HT-29 (cell line): ENCODE measurements at places on chromosomes 1 and 21. TPM values are rescaled to one million over a fixed set of nuclear protein-coding genes. Genes with fewer than 3 reads are reported as not detected.

The SRGAP2 gene
- total RNA-seq: 37.9 and 40.3 TPM in 2 replicates

The GPR25 gene
- total RNA-seq: not detected in 2 replicates

The CYP4A11 gene
- total RNA-seq: not detected in 2 replicates

The PARS2 gene
- total RNA-seq: 6.4 and 7.2 TPM in 2 replicates

The ANGPTL3 gene
- total RNA-seq: not detected in 2 replicates

The MANEAL gene
- 35.2 and 39.6 TPM in 2 replicates for total RNA-seq

The OR2T35 gene
- not detected in 2 replicates for total RNA-seq

The SETD4 gene
- total RNA-seq: 4.4 and 7.3 TPM in 2 replicates

DNA sequence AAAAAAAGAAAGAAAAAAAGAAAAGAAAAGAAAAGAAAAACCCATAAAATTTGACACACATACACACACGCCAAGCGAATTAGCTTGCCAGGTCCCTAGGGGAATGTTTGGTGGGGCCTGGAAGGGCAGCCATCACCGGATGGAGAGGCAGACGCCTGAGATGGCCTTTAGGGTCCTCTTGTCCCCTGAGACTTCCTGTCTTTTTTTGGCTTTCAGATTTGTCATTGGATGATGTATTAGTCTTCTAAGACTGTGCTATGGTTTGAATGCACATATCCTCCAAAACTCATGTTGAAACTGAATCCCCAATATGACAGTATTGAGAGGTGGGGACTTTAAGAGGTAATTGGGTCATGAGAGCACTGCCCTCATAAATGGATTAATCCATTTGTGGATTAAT lies 211.8 kb downstream of the TOMM20 start:
- DNase-seq: no peak

- DNase-seq: no peak
Measured at GRCh38 chr1:221025501-221025900, 146.3 kb downstream of the HLX start.

DNA sequence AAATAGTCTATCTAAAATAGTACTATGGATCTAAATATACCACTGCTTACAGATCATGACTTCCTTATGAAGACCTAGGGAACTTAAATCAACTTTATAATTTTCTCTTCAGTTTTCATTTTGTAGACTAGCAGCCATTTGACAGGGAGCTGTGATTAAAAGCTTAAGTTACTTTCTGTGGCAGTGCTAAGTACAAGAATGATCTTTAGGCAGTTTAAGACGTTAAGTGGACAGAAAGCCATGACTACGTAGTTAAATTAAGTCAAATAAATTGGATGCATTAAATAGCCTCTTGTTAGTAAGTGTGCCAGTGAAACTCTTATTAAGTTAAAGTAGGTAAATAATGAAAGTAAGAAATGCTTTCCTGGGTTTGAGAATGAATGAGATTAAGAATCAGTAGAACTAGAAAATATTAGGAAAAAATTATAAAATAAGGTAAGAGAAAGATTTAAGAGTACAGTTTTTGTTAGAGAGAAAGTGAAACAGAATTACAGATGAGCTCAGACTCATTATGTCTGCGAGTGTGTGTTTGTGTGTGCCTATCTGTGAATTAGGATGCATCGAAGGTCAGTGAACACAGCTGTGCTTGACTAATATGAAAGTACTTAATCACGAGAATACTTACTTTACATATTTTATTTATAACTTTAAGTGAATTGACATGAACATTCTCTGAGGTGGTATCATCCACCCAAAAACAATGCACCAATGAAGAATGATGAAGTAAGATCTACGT lies 336.9 kb downstream of the KCNT2 start:
- no peak for DNase-seq

DNA sequence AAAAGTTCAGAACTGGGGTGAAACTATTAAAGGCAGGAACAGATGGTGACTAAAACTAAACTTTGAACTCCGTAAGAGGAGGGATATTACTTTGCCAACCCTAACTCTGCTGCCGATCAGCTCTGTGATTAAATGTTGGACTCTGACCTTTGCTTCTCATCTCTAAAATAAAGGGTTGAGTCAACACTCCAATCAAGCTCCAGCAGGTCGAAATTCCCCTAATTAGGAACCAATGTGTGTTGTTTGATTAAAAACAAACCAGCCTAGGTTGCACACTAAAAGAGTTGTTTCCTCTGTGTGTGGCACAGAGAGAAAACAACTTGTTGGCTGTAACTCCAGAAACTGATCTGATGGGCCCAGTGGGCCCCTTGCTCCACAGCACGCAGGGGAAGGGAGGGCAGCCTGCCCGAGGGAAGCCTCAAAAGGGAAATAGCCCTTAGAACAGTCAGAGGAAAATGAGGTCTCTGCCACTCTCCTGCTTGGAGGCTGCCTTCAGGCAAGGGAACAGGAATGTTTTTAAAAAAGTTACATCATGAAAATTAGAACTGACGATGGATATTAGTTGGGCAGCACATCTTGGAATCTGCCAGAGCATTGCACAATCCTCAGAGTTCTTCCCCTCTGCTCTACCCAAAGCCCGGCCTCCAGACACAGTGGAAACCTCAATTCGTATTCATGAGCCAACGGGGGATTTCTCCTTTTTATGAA lies 69.3 kb downstream of the KCTD3 start:
- peak; percentile 56 for DNase-seq

- no peak for DNase-seq
Measured at GRCh38 chr1:156151093-156151688, 2.2 kb upstream of the SEMA4A start.

DNA sequence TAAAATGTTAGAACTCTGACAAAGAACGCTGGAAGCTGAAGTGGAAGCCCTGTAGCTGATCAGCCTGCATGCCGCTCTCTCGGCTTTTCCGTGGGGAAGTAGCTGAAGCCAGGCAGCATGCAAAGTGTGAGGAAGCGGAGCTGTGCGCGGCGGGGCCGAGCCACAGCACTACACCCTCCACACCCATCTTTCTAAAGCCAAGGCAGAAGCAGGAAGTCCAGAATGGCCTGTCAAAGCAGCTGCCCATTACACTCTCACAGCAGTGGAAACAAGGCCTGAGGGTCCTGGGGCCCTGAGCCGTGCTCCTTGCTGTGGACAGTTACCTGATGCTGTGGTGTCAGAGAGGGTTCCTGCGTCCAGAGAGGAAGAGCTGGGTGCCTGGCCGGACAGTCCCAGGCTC lies 69.6 kb downstream of the UBR4 start:
- DNase-seq: no peak

- DNase-seq: no peak
Measured at GRCh38 chr21:29669416-29669815, 270.4 kb downstream of the GRIK1 start.

DNA sequence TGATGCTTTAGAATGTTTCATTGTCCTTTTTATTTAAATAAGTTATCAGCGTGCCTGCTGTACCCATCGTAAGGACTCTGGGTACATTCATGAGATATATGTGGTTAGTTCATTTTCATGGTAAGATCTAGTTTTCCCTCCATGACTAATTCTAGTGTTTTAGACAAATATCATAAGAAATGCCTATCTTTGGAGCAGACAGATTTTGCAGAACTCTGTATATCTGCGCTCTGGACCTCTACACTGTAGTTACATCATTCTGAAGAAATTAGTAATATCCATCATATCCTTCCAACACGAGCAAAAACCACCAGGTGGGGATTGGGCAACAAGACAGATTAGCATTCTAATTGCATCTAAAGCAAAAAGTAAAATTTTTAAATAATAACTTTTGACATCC lies 499.2 kb downstream of the SETD4 start:
- no peak for DNase-seq

DNA sequence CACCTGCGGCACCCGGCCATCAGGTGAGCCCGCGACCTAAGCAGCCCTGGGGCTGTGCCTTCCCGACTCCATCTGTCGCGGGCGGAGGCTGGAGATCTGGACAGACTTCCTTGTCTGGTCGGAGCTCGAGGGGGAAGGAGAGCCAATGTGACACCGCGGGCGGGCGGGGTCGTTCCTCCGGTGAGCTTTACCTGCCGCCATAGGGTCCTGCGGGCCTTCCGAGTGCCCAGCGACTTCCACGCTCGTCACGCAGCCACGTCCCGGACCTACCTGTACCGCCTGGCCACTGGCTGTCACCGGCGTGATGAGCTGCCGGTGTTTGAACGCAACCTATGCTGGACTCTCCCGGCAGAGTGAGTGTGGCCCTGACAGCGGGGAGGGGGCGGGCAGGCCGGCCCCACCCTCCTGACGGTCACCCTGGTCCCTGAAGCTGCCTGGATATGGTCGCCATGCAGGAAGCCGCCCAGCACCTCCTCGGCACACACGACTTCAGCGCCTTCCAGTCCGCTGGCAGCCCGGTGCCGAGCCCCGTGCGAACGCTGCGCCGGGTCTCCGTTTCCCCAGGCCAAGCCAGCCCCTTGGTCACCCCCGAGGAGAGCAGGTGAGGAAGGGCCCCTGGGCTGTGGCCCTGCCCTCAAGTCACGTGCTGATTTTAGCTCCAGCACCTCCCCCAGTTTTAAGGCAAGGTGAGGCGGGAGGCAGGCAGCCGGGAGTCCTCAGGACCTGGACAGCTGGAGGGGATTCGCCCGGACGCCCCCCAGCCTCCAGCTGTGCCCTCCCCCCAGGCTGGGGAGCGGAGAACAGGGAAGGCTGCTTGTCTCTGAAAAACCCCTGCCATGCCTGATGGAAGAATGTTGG lies 1.1 kb downstream of the PUSL1 start:
- DNase-seq: peak; percentile 59

- no peak for DNase-seq
Measured at GRCh38 chr1:94555091-94555490, 13.5 kb upstream of the F3 start.

- DNase-seq: no peak
Measured at GRCh38 chr1:54277451-54278341, 77.7 kb downstream of the MRPL37 start.

DNA sequence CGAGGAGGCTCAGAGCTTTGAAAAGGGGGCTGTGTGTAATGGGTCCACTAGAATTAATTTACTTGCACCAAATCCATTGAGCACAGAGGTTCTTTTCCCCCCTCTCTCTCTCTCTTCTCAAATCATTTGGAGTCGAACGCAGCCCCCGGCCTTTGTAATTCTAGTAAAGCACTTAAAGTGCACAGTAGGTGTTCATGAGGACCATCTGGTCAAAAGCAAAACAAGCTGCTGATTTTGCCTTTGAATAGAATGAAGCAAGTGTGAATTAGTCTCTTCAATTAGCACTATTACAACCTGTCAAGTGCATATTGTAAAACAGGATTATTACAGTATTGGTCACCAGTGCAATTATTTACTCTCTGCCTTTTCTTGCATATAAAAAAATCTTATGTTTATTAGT lies 259.9 kb downstream of the FAF1 start:
- DNase-seq: no peak

GRCh38 chr1:7688659-7689058 lies 82.4 kb upstream of the VAMP3 start:
- DNase-seq: no peak

DNA sequence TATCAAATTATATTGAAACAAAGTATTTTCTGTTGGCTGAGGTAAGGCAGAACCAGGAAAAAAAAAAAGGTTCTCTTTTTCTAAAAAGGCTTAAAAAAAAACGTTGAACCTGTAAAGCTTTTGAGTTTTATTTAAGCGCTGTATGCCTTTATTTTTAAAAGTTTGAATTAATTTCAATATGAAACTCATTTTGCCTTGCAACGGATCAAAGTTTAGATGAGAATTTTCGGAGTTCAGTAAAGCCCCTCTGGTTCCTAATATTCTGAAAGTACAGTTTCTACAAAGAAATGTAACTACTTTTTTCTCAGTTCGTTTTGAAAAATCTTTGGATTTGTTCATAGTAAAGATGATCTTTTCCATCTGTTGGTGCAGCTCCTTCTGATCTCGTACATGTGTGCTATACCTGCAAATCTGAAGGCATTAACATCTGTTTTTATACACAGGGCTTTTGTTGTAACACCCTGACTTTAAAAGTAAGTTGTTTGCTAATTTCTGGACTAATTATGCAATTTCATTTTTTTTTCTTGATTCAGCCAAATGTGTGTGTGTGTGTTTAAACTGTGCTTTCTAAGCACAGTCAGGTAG lies 1.7 kb downstream of the ZBTB18 start:
- no peak for DNase-seq

- no peak for DNase-seq
Measured at GRCh38 chr1:236144033-236144432, 1.7 kb downstream of the GPR137B start.

GRCh38 chr1:237858992-237859391 lies 31.7 kb downstream of the ZP4 start:
- no peak for DNase-seq

DNA sequence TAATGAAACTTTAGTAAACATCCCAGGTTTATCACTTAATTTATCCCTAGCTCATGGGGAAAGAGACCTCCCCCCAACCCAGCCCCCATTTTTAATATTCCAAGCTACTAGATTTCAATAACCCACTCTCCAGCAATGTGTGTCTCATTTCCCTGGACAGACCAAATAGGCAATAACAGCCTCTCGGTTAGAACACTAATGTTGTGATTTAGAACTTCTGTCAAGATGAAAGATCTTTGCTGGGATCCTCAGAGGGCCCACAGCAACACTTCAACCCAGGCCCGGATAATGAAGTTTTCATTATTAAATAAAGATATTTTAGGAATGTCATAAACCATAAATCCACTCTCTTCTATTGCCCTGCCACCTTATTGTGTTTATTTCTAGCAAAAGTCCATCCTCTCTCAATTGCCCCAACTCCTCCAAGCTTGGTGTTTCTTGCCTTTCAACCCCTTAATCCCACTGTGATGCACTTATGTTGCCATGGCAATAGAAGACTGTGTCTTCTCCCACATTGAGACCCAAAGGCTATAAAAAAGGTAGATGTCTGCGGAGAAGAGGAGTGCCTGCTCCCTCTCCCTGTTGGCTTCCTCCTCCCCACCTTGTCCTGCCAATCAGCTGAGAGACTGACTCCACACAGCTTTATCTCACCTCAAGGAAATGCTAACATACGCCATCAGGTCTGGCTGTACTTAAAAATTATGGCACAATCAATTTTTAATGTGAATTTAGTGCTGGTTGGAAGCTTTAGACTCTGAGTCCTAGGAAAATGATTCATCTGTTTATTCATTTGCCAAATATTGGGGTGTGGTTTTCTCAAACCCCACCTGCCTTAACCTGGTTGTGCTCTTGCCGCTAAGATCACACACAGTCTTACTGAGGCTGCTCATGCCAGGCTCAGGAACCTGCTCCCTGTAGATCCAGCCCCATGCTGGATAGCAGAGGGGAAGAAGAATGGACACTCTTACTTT lies 258.3 kb upstream of the CAMK1G start:
- no peak for DNase-seq

- DNase-seq: no peak
Measured at GRCh38 chr21:26118938-26119540, 51.5 kb downstream of the APP start.

DNA sequence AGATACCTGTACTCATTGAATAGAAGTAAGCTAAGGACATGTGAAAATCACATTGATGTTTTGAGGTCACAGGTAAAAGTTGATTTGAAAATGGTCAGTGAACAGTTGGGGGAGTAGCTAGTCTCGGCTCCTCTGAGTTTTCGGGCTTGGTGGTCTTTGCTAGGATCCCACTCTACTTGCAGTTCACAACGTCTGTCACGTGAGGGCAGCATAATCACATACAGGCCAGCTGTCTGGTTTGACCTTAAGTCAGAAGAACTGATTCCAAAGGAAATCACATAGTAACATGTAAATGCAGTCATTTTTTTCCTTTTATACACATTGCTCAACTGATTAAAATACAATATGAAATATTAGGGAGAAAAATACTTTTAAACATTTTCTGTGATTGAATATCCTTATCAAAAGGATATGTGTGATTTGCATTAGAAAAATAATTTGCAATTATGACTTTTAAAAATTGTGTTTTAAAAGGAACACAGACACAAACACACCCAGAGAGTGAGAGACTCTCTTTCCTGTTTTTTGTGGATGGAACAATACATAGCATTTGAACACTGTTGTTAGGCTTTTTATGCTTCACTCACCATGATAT lies 21.8 kb upstream of the PDC start:
- peak; percentile 86 for DNase-seq

- no peak for DNase-seq
Measured at GRCh38 chr1:61836649-61837048, 94.4 kb downstream of the PATJ start.
